ENCODE measurements at places on chromosomes 6 and 20.

DNA sequence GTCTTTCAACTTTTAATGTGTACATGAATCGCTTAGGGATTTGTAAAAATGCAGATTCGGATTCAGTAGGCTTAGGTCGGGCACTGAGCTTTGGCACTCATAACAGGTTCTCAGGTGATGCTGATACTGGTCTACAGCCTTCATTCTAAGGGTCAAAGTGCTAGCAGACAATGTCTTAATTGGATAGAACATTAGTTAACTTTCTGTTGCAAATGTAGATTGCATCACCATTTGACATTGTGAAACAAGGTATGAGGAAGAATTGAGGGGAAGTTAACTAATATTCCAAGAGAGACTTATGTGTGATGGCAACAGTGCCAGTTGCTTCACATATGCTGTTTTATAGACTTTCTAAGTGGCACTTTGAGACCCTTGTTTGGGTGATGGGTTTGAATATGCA lies 86.9 kb downstream of the MLIP start:
- no peak for DNase-seq

DNA sequence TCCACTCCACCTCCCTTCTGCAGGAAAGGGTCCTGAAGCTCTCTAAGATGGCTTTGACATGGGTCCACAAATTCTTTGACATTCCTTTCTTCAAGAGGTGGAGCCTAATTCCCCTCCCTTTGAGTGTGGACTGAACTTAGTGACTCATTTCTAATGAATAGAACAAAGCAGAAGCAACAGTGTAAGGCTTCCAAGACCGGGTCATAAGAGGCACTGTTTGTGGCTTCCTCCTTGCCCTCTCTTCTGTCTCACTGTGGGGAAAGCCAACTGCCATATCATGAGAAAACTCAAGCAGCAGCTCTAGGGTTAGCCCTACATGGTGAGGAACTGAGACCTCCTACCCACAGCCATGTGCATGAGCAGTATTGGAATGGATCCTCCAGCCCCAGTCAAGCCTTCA lies 5.9 kb upstream of the CDK5RAP1 start:
- DNase-seq = no peak

DNA sequence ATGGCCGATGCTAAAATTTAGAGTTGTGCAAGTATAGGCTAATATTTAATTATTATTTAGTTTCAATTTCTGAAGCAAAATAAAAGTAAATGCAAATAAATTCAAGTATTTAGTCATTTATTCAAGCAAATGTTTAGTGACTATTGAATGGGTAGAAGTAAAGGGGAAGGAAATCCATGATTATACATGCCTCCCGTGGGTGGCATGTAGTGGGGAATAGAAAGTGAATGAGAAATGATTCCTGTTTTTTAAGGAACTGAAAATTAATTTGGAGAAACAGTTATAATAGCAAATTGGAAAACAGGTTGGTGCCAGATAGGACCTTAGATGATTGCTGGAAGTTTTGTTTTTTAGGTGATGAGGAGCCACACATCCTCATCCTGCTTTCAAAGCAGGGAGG lies 35.4 kb downstream of the FAM229B start:
- no peak for DNase-seq

- DNase-seq = peak; percentile 14
These were observed 13.6 kb downstream of the GFOD1 start for GRCh38 chr6:13473768-13474165.

DNA sequence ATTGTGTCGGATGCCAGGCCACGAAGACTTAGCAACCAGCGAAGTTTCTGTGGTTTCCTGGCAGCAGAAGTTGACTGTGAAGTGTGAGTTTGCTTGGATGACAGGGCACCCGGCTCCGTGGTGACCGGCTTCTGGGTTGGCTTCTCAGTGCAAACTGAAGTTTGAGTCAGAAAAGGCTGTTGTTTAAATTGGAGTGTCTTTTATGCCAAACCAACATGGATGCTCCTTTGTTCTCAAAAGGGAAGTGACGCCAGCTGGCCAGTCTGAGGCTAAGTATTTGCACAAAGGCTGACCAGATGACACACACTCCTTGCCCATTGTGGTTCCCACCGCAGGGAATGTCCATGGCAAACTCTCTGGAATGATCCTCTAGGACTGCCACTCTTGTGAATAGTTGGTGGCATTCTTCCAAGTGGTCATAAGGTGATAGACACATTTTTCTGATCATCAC lies 164.8 kb upstream of the QKI start:
- no peak for DNase-seq

- DNase-seq = no peak
These were observed 208.6 kb upstream of the MCHR2 start for GRCh38 chr6:100202417-100203194.

GRCh38 chr20:35638751-35639150 lies 23.1 kb downstream of the SPAG4 start:
- DNase-seq = no peak

- no peak for DNase-seq
These were observed 23.0 kb upstream of the EXOC2 start for GRCh38 chr6:715709-716491.

- DNase-seq = no peak
These were observed 90.6 kb upstream of the MLN start for GRCh38 chr6:33894438-33894837.

DNA sequence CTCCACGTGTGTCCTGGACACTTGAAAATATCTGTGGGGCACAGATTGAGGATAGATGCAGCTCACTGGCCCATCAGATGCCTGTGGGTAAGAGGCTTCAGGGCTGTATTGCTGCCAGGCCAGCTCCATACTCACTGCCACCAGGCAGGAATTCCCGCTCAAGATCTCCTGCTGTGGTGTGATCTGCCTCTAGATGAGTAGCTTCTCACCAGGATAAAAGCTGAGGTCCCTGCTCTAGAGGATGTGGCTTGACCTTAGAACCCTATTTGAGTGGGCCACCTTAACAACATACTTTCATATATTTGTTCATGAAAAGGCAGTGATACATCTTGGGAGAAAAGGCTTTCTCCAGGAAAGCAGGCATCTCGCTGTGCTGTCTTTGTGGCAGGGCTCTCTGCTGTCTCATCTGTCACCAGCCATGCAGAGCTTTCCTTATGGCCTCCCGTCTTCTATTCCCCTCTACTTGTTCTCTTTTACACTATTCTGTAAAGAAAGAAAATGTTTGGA lies 165.7 kb upstream of the RNF217 start:
- DNase-seq = no peak

DNA sequence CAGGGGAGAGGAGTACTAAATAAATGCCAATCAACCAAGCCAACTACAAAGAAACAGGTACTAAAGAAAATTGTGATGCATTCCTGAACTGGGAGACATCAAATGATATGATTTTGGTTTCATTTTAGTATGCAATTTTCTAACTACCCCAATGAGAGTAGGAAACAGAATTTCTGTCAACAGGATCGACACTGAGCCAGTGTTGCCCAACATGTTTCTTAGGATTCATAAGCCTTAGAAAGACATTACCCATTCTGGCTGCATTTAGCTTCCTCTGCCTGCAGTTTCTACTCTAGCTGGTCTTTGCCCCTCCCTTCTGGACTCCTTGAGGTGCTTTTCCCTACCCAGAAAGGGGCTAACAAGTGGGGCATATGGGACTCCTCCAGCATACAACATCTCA lies 49.8 kb downstream of the KCTD20 start:
- DNase-seq = no peak

GRCh38 chr6:136134751-136135150 lies 115.4 kb downstream of the MTFR2 start:
- DNase-seq = no peak

Data from bone marrow (tissue), 2 donors.